Endothelial cell of umbilical vein (primary cell): ENCODE measurements at places on chromosomes 2 and 18. TPM values are rescaled to one million over a fixed set of nuclear protein-coding genes. Genes with fewer than 3 reads are reported as not detected.

- DNase-seq = peak; percentile 71
These were observed 32.8 kb upstream of the SLC14A1 start for GRCh38 chr18:45690975-45691815.

GRCh38 chr2:109138449-109138848 lies 9.4 kb downstream of the SH3RF3 start:
- peak; percentile 59 for DNase-seq

- no peak for DNase-seq
These were observed 19.4 kb downstream of the CENPA start for GRCh38 chr2:26805241-26805676.

GRCh38 chr18:10559553-10560451 lies 34.0 kb downstream of the NAPG start:
- DNase-seq = peak; percentile 33

DNA sequence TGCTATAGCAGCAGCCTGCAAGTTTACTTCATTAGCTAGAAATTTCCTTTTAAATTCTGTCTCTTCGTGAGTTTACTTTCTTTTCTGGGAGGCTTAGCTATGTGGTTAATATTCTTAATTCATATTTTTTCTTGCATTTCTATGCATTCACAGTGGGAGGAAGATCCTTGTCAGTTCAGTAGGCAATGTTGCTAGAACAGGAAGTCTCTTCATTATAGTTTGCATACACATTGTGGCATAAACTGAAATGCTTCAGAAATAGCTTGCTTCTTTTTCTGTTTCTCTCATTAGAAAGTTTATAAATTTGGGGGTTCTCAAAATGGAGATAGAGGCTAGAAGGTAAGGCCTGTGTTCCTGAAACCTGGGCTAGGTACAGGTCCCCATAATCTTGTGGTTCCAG lies 8.1 kb upstream of the ARHGAP15 start:
- no peak for DNase-seq

The CD28 gene
- not detected in 2 replicates for polyA plus RNA-seq

The MDH1B gene
- polyA plus RNA-seq = 0.29 and 0.33 TPM in 2 replicates

DNA sequence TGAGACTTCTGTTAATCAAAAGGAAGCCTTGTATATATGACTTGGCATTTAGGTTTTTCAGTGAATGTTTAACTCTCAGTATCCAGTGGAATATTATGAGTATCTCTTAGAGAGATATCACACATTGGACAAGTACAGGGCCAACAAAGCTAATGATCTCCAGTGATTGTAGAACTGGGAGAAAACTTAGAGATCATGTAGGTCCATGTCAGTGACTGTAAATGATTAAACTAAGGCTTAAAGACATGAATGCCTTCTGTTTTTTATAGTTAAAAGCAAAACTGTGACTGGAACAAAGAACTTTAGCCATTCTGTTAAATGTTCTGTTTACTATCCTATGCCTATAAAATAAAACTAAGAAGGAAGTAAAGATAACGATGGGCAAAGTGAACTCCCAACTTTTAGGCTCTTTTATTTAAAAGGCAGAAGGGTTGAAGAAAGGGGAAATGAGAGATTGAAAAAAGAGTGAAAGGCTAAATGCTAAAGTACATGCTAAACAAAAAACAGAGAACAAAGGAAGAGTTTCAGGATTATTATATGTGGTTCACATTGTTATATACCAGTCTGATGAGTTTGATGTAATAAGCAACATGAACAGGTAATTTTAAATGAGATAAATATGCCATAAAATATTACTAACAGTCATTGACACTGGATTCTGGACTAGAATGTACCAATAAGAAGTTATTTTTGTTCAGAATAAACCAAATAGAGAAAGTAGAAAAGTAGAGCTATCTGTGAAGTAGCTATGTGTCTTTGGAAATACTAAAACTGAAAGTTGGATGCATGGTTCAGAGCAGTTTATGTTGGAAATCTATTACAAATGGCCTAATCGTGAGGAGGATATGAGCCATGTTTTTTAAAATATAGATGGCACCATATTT lies 37.1 kb upstream of the TNFRSF11A start:
- DNase-seq = no peak

- no peak for DNase-seq
These were observed 765.0 kb upstream of the CELF4 start for GRCh38 chr18:38330573-38330972.

GRCh38 chr2:96876269-96877041 lies 6.6 kb upstream of the SEMA4C start:
- no peak for DNase-seq

The FAM228A gene
- 0.14 and 0.36 TPM in 2 replicates for polyA plus RNA-seq

The OTOS gene
- polyA plus RNA-seq = not detected in 2 replicates

The TUBA4B gene
- not detected in 2 replicates for polyA plus RNA-seq

GRCh38 chr2:111069722-111070121 lies 51.0 kb upstream of the BCL2L11 start:
- DNase-seq = no peak

The SULT1C4 gene
- 12.0 and 17.2 TPM in 2 replicates for polyA plus RNA-seq

DNA sequence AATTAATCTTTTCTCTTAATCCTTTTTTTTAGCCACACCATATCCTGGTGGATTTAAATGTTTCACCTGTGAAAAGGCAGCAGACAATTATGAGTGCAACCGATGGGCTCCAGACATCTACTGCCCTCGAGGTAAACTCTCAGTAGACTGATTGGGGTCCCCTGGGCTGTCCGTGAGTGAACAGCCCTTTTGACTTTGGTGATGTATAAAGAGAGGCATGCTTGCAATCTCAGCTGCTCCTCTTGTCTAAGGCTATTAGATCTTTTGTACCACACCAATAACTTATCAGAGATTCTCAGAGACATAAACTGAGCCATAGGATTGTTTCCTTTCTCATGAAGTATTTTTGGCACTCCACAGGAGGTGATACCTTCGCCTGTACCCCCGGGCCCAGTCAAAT lies 118.6 kb downstream of the LYPD6 start:
- no peak for DNase-seq

GRCh38 chr2:69955029-69955428 lies 6.4 kb downstream of the ASPRV1 start:
- DNase-seq = no peak

DNA sequence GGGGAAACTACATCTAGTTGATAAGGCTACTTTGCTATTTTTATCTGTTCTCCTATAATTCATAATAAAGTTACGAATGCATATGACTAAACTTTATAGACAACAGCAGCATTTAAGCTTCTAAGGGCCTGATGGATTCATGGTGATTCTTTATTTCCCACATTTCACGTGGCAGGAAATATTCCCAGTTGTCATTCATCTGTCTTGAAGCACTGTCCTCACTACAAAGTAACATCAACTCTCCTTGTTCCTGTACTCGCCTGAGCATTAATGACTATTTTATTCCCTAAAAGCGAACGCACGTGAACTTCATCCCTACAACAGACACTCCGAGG lies 2.6 kb downstream of the SATB2 start:
- no peak for DNase-seq

The ATP6V1B1 gene
- polyA plus RNA-seq = 0.35 TPM in 1 of 2 replicates, not detected in the other

DNA sequence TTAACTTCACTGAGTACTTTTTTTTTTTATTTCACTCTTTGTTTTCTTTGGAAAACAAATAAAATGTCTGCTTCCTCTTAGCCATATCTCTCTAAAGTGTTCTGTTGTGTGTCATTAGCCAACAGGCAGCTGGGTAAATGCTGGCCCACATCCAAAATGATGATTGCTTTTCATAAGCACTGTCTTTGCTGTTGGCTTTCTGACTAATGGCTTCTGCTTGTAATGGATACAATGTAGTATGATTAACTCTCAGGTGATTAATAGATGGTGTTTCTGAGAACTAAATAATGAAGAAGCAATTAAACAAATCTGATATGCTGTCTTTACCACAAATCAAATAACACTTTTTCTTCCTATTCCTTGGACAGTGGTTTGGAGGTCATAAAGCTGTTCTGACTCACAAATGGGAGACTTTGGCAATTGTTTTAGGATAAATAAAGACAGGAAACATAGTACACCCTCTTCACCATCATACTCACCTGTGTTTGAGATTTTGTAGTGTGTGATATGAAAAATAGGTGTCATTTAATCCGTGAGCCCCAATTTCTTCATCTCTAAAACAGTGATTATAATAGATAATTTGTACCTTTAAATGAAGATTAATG lies 888.4 kb downstream of the TSN start:
- no peak for DNase-seq

GRCh38 chr2:236536727-236537398 lies 32.8 kb upstream of the ACKR3 start:
- no peak for DNase-seq

The COLEC12 gene
- 7.6 and 8.0 TPM in 2 replicates for polyA plus RNA-seq

DNA sequence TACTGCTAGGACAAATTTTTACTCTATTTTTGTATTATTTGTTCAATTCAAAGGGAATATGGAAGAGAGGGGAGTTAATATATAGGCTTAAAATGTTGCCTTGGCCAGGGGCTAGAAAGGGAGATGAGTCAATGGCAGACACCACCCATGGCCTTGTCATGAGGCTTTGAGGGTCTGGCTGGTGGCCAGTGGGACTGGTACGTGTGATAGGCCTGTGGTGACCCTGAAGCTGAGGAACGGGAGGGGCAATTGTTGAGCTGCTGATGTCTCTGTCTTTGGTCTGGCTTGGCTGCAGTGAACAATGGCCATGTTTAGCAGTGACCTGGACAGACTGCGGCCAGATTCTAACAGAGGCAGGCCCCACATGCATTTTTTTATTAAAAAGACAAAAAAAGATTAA lies 18.5 kb downstream of the GKN1 start:
- DNase-seq = no peak

The CCDC121 gene
- 0.92 and 1.2 TPM in 2 replicates for polyA plus RNA-seq

The RAD51AP2 gene
- not detected in 2 replicates for polyA plus RNA-seq

- DNase-seq = no peak
These were observed 160.7 kb downstream of the RTP5 start for GRCh38 chr2:242030226-242030575.

The PTPN2 gene
- polyA plus RNA-seq = 4.9 and 8.2 TPM in 2 replicates

GRCh38 chr2:113200736-113201490 lies 27.1 kb downstream of the PSD4 start:
- DNase-seq = no peak

DNA sequence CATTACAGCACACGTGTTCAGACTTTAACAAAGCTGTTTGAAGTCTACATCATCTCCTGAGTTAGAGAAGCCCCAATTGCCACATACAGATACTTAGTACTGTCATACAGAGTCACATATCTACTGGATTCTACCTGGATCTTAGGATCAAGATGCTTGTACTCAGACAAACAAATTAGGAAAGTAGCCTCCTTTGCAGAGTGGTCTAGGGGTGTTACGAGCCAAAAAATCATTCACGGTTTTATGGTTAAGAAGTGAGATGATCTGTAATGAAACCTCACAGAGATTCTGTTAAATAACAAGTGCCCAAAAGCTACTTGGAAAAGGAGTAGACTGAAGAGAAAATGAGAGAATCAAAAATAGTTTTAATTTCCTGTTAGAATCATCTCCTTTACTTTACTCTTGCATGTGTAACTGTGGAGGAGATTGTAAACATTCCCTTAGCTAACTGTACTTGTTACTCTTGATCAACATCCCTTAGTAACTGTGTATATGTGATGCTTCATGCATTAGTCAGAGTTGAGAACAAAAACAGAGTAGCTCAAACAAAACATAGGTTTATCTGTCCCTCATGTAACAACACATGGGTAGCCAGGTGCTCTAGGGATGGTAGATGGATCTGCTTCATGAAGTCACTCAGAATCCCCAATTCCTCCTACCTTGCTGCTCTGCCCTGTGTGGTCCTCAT lies 16.4 kb upstream of the IL1RL1 start:
- DNase-seq = peak; percentile 34

The PELI1 gene
- polyA plus RNA-seq = 12.2 and 14.2 TPM in 2 replicates

The ARID5A gene
- polyA plus RNA-seq = 18.0 and 24.0 TPM in 2 replicates

GRCh38 chr18:25123438-25124232 lies 228.3 kb downstream of the ZNF521 start:
- no peak for DNase-seq

DNA sequence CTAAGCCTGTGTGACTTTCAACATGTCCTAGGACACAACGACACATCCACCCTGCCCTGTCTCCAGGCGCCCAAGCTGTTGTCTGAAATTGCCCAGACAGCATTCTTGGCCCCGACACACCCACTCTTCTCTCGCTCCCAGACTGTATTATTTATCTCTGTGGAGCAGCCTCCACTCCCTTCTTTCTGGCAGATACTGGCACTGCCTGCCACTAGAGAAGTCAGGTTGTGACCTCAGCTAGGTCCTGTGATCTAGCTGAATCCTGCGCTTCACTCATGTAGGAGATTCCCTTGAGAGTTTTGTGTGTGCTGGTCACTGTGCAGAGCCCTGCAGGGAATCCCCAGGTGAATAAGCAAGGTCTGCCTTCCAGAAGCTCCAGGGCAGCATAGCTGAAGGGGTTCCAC lies 77.1 kb upstream of the TNP1 start:
- DNase-seq = no peak
